Activated T-cell treated with anti-CD3 and anti-CD28 coated beads for 1 hour (primary cell): ENCODE measurements at places on chromosomes 5 and 9.

DNA sequence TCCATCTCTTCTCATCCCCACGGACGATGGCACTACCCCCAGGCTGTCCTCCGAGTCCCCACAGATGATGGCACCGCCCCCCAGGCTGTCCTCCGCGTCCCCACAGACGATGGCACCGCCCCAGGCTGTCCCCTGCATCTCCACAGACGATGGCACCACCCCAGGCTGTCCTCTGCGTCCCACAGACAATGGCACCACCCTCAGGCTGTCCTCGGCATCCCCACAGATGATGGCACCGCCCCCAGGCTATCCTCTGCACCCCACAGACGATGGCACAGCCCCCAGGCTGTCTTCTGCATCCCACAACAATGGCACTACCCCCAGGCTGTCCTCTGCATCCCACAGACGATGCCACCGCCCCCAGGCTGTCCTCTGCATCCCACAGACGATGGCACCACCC, 57.4 kb upstream of the PTCH1 start:
- no peak for DNase-seq

- no peak for DNase-seq
Measured at GRCh38 chr5:173498286-173498685, 118.2 kb downstream of the BOD1 start.

GRCh38 chr9:36721846-36722588, 149.3 kb downstream of the MELK start:
- no peak for DNase-seq

DNA sequence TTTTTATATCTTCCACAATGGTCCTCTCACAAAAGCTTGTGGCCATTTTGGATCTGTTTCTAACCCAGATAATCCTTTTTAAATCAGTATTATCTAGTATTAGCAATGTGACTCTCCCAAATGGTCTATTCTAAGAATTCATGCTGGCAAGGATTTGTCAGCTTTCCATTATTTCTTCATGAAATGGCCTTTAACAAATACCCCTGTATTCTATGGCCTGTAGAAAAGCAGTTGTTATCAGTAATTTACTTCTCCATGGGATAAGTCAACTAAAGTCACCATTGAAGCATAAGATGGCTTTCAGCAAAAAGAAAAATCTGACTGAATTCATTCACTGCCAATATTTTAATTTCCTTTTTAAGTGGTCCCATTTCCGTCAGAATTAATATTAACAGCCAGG, 346.4 kb upstream of the FAM174A start:
- DNase-seq, result no peak

- DNase-seq, result no peak
Measured at GRCh38 chr5:90861843-90862586, 303.4 kb downstream of the ADGRV1 start.

- no peak for DNase-seq
Measured at GRCh38 chr5:127447827-127448226, 69.6 kb upstream of the PRRC1 start.

GRCh38 chr5:62964428-62964827, 385.8 kb downstream of the LRRC70 start:
- no peak for DNase-seq

- no peak for DNase-seq
Measured at GRCh38 chr9:36937346-36937745, 96.7 kb downstream of the PAX5 start.

DNA sequence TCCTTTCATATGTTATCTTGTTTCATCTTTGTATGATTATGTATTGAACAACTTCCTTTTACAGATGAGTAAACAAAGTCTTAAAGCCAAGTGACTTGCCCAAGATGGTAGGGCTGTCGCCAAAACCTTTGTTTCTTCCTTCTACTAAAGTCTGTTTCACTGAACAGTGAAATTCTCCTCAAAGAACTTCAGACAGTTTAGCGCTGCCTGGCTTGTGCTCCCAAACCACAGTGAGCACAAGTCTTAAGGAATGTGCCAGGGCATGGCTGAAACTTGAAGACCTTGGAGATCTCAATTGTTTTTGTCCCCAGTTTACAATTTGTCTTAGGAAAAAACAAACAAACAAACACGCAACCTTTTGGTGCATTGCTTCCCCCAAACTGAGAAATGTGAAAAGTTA, 273.5 kb downstream of the CRB2 start:
- no peak for DNase-seq

GRCh38 chr9:28824432-28824963, 1251.2 kb upstream of the C9orf72 start:
- DNase-seq, result no peak

DNA sequence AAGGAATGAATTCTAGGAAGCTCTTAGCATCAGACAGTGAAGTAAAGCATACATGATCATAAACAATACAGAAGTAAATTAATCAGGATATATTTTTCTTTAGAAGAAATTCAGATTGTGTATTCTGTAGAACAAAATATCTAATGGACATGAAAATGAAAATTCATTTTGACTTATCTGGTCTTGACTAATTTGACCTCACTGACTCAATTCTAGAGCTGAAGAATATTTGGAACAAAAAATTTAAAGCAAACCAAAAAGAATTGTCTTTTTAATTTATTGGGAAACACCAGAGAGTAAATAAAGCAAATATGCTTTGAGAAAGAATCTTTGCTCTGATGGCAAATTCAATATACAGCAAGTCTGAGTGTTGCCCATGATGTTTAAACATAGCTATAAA, 2.8 kb upstream of the PPP2CA start:
- no peak for DNase-seq

DNA sequence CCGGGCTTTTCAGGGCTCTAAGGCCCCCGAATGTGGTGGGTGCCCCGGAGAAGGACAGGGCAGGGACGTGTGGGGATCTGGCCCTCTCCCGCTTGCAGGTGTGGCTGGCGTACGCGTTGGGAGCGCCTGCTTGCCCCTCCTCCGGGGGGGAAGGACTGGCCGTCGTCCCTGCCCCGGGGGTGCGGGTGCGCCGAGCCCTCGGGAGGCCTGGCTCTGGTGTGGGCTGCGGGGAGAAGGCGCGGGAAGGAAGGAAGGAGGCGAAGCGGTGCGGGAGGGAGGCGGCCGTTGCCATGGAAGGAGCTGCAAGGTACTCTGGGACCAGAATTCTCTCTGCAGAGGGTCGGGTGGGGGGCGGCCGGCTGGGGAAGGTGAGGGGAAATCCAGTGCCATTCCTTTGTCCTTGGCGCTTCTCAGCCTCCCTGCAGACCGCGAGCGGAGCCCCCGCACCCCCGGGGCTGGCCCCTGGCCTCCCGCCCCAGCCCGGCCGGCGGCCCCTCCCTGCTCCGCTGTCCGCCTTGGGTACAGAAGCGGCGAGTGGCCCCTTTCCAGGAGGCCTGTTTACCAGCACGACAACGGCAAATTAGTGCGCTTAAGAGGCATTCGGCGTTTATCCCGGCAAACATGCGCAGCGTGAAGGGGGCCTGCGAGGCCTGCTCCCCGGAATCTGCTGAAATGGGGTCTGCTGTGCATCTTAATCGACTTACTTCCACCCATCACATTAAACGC, 67.1 kb upstream of the UNC5A start:
- no peak for DNase-seq

DNA sequence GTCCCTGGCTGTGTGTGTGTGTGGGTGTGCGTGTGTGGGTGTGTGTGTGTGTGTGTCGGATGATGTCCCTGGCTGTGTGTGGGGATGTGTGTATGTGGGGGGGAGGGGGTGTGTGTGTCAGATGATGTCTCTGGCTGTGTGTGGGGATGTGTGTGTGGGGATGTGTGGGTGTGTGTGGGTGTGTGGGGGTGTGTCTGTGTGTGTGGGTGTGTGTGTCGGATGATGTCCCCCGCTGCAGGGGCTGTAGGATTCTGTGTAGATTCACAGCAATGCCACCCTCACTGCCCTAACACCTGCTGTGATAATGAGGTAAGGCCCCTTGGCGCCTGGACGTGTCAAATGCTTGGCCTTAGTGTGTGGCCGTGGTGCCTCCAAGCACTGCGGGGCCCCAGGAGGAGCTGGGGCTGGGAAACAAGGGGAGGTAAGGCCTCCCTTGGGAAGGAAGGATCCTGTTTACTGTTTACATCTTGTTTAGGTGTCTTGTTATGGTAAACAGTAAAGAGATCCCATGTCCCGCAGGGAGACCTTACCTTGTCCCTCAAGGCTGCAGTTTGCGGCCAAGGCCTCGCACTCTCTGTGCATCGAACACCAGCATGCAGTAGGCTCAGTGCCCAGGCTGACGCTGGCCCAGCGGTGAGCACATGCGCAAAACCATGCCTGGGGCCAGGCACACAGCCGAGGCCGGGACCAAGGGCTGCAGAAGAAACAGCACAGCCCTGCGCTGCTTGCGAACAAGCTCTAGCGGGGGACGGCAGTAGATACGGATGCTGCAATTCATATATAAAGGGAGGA, 24.1 kb downstream of the AHRR start:
- no peak for DNase-seq

DNA sequence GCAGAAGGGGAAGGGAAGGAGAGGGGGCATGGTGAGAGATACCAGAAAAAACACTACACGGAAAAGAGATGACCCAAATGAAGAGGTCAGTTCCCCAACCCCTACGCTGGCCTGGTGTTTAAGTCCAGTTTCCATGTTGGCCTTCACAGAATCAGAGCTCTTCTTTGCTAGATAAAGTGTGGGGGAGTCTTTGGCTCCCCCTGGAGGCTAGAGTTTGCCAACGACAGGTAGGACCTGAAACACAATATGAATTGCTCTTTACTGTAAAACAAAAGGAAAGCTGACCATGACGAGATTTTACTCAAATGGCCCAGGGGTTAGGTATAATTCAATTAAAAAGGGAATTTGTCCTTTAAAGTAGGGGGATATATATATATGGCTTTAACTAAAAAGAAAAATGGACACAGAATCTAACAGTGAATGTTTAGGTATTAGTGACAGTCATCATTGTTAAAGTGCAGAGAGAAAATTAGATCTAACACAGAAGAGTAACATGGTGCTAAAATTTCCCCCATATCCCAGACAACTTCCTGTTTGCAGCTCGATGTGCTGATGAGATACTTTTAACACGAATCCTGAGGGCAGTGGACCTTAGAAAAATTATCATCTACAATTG, 92.0 kb downstream of the SV2C start:
- peak; percentile 35 for DNase-seq

- no peak for DNase-seq
Measured at GRCh38 chr9:128297221-128297773, 21.2 kb downstream of the SWI5 start.

DNA sequence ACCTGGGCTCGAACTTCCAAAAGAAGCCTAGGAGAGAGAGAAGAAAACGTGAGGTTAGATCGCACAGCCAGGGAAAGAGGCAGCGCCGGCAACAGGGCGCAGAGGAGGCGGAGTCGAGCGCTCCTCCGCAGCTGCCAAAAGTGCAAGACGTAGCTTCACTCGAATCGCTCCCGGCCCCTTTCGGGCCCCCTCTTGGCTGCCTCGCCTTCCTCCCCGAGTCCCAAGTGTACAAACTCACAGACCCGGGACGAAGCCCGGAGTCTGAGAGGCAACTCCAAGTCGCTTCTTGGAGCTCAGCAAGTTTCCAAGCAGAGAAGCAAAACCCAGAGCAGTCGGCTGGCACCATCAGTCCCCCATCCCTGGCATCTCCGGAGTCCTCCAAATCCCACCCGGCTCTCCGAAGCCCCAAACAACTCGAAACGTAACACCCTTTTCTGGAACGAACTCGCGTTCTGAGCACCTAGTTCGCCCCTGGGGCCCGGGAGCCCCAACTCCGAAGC, 1.2 kb downstream of the MIER3 start:
- DNase-seq, result peak; percentile 42

GRCh38 chr5:173664154-173664526, 47.7 kb upstream of the BOD1 start:
- DNase-seq, result no peak

DNA sequence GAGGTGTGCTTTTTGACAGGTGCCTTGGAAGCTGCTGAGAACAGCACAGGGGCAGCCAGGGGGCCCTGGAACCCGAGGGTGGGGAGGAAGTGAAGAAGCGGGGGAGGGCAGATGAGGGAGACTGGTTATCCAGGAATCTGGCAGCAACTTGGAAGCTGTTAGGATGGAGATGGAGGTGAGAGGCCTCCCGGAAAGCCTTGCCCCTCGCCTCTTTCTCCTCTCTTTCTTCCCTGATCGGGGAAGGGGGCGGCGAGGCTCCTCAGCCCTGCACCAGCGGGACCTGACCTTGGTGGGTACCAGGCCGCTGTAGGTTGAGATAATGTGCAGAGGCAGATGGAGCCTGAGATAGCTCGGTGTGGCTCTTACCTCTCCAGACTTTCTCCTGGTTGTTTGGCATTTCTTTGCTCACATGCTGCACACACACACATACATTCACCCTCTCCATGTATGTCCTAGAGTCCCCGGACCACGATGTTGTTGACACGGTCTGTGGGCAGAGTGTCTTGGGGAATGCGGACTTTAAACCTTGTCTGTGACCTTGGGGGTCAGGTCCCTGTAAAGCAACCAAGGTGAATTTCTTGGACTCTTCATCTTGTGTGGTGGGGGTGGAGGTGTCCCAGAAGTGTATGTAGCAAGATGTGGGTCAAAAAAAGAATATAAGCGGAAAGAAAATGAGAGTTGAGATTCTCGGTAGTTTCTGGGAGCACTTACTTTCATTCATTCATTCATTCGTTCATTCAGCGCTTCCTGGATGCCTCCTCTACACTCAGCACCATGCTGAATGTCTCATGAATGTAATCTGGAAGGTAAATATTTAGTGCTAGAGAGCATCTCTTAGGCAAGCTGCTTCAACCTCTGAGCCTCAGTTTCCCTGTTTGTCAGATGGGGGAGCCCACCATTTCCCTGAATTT, 1.6 kb downstream of the WWC1 start:
- no peak for DNase-seq

DNA sequence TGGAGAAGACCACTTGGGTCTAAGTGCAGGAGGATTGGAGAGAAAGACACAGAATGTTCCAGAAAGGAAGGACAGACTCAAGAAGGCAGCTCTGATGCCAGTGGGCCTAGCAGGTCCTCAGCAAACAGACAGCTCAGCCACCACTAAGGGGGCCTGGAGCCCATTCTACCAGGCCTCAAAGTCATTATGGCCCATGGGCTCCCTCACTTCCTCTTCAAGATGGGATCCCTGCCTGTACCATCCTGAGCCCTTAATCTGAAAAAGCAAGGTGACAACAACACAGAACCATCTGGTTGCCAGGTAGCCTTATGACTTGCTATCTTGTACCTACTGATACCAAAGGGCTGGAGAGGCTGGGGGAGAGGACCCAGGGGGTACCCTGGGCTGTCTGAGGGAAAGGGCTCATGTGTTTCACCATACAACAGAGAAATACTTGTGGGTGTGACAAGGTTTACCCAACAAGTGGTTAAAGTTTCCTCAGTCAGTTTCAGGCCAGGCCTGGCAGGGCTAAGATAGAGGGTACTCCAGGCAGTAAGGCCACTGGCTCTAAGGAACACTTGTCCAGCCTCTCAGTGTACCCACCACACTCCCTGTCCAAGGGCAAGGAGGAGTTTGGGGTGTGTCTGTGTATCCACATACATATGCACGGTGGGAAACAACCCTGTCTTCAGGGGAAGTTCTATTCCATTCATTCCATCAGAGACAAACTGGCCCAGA, 30.7 kb downstream of the TCF7 start:
- no peak for DNase-seq
